ENCODE measurements at places on chromosomes 7 and 10. TPM values are rescaled to one million over a fixed set of nuclear protein-coding genes. Genes with fewer than 3 reads are reported as not detected.
A peak's percentile ranks its signal among the peaks of the same experiment; 100 is the strongest.

The GRID1 gene
- 15.4 TPM for total RNA-seq

DNA sequence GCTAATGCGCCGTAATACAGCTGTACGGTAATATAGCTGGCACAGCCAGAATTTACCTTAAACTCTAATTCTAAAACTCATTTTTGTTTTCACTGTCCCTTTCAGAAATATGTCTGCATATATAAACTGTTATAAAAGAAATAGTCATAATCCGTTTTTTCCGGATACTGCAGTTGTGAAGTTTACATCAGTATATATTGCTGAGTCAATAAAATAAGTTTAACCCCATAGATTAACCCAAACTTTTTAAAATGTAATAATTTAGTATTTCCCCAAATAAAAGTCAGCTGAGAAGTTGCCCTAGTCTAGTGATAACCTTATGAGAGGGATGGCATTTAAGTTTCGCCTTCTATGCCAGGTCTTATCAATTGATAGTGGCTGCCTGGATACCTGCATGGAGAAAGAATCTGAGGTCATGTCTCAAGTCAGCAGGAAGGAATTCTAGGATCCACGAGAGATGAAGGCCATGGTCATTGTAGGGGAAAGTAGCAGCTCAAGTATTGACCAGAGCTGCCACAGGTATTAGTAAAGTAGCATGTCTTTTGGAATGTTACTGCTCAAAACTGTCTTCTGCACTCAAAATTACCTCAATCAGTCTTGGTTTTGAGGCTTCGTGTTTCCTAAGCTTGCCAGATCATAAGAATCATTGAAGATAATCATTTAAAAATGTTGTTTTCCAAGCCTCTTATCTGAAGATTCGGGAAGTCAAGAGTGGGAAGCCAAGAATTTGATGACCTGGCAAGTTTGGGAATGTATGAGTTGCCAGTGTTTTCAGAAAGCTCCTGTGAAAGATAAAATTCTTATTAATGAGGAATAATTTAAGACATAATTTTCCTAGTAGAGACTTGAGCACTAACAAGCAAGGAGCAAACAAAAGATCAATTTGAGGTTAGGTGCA is 10.8 kb downstream of the PRPS1L1 start:
- DNase-seq = no peak

DNA sequence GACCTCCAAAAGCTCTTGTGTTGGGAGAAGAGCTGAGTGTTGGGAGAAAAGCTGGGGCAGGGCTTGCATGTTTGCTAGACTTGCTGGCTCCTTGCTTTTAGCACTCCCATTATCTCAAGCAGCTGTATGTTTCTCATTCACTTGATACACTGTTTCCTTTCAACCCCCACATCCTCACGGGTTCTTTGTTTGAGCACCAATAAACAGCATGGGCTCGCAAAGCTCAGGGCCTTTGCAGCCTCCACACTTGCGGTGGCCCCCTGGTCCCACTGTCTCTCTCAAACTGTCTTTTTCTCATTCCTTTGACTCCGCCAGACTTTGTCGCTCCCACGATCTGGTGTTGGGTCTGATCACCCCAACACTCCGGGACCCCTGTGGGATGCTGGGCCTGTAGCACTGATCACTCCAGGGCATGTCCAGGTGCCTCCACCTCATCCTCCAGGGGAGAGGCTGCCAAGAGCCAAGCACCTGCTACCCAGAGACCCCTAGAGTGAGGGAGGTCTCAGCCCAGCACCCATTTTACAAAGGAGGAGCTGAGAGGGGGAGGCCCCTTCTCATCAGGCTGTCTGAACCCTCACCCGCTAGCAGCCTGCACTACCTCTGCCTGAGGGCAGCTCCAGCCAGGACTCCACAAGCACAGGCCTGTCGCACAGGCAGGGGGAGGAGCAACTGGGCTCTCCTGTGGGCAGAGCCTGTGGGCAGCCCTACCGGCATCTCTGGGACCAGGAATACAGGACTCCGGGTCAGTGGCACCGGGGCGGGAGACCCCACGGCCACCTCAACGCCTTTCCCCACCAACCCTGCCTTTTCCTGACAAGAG is 49.1 kb upstream of the MSMB start:
- peak; percentile 37 for DNase-seq

DNA sequence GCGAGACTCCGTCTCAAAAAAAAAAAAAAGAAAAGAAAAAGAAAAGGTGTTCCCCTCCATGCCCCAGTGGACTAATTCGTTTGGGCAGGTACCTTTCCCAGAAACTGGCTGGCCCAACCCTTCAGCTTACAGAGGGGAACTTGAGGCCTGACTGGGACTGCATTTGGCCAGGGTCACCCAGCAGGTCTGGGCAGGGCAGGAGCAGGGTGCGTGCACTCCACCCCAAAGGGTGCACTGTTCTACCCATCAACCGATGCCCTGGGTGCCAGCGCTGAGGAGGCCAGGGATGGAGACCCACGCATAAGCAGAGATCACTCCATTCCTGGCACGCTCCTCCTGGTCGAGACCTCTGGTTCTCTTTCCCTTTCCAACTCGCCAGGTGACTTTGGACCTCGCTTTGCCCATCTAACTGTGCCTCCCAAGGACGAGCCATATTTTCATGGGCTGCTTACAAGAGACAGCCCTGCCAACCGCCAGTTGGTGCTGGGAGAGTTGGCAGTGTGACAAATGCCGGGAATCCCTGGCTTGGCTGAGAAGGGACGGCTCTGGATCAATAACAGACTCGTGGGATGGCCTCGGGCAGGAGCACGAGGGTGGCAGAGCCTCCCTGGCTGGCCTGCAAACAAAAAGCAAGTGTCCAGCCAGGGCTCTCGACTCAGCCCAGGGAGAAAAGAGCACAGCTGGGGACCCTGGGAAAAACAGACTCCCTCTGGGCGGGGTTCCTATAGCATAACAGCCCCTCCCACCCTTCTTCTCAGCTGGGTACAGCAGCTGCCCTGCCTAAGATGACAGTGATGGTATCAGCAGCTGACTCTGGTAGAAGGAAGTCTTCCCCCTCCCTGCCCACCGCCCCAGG is 7.9 kb downstream of the HSPB1 start:
- DNase-seq = no peak

DNA sequence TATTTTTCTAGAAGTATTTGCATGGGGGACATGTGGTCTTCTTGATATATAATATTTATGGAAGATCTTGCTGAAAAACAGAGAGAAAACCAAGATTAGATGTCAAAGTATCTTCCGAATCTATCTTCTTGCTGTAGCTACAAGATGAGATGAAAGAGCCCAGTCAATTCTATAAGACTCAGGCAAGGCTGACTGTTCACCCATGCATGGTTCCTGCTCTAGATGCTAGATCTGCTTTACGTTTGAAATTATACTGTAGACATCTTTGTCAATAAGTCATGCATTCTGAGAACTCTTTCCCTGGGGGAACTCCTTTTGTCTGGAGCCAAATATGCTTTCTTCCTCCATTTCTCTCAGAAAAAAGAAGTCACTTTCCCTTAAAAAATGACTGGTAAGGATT is 1292.0 kb downstream of the XPNPEP1 start:
- DNase-seq = no peak

GRCh38 chr7:960269-960871 is 5.9 kb upstream of the ADAP1 start:
- no peak for DNase-seq

DNA sequence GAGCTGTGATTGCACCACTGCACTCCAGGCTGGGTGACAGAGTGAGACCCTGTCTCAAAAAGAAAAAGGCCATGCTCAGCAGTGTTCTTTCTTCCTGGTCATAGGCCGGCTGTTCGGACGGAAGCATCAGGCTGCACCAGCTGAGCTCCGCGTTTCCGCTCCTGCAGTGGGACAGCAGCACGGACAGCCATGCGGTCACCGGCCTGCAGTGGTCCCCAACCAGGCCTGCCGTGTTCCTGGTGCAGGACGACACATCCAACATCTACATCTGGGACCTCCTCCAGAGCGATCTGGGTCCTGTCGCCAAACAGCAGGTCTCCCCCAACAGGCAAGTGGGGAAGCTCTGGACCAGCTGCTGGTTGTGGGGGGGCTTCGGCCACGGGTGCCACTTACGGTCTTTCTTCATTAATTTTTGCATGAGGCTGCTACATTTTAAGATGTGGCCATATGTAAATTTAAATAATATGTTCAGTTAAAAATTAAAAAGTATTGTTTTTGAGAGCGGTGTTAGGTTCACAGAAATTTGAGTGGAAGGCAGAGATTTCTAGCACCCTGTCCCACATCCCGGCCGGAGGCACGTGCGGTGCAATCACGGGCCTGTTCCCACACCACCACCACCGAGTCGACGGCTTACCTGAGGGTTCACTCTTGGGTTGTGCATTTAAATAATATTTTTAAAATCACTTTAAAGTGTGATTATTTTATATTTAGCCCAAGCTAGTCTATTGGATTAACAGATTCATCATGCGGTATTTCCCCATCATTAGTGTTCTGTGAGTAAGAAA is 85.7 kb downstream of the DYNC2I1 start:
- no peak for DNase-seq

DNA sequence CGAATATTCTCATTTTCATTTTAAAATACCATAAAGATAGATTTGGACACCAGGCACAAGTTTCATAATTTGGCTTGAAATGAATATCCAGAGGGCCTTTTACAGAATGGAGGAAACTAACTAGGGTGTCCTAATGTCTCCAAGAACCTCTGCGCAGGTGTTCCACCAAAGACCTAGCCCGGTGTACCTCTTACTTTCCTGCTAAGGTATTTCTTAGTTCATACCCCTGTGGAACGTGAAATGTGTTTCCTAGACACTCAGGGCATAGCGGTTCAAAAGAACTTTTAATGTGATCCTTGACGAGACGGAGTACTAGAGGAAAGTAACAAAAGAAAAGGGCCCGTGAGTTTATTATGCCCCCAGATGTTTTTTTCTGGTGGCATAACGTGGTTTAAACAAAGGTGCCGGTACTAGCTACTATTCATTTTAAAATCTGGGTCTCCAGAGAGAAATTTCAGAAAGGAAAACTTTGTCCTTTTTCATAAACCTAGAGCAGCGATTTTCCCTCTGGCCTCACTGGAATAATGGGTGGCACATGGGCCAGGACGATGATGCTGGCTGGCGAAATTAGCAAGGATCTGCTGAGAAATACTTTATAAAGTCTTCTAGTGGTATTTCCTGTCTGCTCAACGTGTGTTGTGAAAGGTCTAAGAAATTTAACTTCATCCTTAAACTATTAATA is 1.4 kb downstream of the APBB1IP start:
- DNase-seq = no peak

The HOXA5 gene
- total RNA-seq = 20.1 TPM

GRCh38 chr10:121818599-121818998 is 109.2 kb downstream of the ATE1 start:
- no peak for DNase-seq

- no peak for DNase-seq
Measured at GRCh38 chr7:40655426-40655825, 520.6 kb downstream of the SUGCT start.

GRCh38 chr7:98653601-98654310 is 36.7 kb downstream of the NPTX2 start:
- DNase-seq = no peak

DNA sequence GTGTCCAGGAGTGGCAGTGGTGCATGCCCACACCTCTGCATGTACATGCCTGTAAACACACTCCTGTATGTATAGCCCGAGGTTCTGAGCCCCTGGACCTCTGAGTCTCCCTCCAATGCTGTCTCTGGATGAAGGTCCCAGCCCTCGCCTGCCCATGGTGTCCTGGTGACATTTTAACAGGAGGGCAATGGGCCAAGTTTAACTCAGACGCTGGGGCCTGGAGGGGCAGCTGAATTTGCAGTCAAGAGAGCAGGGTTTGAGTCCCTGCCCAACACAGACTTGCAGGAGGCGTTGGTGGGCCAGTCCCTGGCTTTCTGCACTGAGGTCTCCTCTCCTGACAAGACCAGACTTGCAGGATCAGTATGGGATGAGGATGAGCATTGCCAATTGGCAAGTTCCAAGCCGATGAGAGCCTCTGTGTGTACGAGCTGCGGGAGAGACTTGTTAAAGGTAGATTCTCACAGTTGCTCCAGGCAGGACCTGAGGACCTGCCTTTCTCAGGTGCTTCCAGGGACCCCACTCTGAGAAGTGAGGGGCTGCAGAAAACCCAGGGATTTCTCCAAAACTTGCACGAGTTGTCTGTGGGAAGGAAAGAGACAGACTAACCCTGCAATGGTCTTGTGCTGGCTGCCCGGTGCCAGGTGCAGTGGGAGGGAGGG is 141.9 kb downstream of the ELFN1 start:
- DNase-seq = no peak

The FAM204A gene
- total RNA-seq = 79.3 TPM

The AGBL3 gene
- 5.3 TPM for total RNA-seq

Measured in sciatic nerve (tissue), 2 donors.